ENCODE measurements at places on chromosomes 3 and 15.

- DNase-seq = no peak
Observed at GRCh38 chr3:185982632-185983031, 44.8 kb upstream of the TRA2B start.

GRCh38 chr15:38427380-38427779 lies 26.5 kb upstream of the FAM98B start:
- DNase-seq = no peak

DNA sequence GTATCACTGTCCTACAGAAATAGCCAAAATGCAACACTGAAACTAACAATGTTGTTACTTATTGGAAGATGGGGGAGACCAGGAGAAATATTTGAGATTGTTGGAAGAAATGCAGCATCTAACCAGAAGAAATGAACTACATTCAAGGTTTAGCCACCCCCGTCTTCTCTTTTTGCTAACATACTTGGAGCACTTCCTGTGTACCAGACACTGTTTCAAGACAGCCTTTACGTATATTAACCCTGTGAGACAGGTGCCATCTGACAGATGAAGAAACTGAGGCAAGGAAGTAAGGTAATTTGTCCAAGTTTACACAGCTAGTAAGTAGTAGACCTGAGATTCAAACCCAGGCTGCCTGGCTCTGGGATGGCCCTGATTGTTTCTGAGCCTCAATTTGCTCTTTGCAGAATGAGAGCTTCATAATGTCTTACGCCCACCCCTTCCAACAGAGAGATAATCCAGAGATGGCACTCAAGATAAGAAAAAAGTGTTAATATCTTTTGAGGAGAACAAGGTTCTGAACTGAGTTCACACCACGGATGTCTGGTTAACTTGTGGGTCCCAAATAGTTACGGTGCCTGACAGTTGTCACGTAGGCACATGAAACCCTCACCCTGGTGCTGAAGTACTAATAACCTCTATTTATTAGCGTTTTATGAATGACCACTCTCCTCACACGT lies 26.1 kb downstream of the RASGRP1 start:
- DNase-seq = no peak

DNA sequence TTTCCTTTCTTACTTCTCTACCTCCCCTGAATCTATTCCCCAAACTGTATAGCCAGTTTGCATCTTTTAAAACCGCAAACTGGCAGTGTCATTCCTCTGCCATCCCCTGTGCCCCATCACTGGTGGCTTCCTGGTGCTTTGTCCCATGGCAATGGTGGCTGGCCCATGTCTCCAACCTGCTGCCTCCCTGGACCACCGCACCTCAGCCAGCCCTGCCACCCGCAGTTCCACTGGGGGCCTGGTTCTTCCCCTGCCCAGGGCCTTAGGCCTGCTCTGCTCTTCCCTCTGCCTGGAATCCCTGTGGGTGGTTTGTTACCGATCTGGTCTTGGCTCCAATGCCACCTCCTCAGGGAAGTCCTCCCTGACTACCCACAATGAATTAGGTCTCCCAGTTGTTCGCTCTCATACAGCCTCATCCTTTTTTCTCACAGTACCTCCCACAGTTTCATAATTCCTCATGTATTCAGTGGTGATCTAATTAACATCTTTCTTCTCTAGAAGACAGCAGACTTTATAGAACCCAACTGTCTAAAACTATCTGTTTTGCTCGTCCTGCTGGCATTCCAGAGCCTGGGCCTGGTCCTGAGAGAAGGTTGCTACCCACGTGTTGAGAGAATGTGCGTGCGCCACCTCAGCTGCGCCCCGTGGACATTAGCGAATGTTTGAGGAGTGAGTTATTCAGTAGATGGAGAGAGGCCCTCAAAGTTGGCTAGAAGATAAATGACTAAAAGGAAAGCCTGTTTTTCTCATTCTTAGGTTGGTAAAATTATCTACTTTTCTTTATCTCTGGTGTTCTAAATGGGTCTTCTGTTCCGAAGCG lies 130.1 kb downstream of the DNAJB8 start:
- no peak for DNase-seq

DNA sequence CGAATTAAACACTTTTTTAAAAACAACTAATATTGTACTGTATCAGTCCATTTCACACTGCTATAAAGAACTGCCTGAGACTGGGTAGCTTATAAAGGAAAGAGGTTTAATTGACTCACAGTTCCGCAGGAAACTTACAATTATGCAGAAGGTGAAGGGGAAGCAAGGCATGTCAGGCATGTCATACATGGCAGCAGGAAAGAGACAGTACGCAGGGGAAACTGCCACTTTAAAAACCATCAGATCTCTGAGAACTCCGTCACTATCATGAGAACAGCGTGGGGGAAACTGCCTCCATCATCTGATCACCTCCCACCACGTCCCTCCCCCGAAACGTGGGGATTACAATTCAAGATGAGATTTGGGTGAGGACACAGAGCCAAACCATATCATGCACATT lies 162.8 kb upstream of the TPM1 start:
- DNase-seq = no peak

GRCh38 chr3:195059006-195059350 lies 212.0 kb downstream of the XXYLT1 start:
- no peak for DNase-seq

DNA sequence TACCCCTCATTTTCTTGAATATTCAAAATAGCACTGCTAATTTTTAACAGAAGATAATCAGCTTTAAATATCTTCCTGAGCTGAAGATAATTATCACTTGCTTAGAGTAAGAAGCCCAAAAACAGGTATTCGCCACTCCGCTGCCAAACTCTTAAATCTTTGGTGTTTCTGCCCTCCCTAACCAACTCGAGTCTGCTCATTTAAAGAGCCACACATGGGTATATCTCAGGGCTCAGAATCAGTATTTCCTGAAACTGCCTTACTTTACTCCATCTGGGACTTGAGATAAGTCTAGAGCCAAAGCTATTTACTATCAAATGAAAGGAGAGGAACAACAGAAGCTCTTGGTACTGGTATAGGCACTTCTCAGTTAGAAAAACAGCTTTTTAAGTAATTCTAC lies 10.8 kb downstream of the PDCD10 start:
- no peak for DNase-seq

DNA sequence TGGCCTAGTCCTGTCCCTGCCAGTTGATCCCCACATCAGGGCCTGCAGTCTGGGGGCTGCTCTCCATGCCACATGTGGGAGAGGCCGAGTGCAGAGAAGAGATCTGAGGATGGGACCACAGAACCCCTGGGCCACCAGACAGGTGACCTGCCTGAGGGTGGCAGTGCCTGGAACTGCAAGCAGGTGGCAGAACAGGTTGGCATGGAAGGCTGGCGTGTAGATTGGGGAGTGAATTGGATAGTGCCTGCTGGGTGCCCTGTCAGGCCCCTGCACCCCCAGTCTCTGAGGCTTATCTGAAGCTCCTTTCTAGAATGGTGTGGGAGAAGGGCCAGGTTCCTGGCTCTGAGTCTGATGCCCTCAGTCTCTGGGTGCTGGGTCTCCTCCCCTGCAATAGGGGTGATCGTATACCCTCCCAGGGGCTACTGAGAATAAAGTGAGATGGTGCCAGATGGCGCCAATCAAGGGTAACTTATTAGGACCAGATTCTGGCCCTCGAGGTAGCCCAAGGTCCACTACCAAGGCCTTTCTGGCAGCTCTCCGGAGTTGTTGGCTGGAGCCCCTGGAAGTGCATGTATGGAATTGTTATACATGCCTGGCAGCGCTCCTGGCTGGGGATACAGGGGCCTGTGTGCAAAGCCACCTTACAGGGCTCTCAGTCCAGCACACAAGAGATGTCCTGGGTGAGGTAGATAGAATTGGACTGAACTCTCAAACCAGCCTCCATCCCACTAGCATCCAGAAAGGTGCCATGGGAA lies 15.7 kb downstream of the C3orf18 start:
- DNase-seq = no peak

- no peak for DNase-seq
Observed at GRCh38 chr3:173708191-173708590, 310.6 kb downstream of the NLGN1 start.

DNA sequence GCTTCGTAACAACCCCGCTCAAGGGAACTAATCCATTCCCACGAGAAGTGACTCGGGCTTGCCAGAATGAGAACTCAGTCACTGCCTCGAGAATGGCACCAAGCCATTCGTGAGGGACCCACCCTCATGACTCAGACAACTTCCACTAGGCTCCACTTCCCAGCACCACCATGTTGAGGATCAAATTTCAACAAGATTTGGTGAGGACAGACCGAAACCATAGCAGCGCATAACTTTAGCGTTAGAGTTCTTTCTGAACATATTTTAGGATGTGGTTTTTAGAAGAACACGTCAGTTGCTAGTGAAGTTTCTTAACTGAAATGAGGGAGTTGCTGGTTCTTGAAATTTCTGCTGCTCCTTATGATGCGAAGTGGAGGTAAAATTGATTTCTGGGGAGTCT lies 13.5 kb downstream of the PTPRG start:
- no peak for DNase-seq
